T follicular helper cell (primary cell): ENCODE measurements at places on chromosomes 12 and 14.

DNA sequence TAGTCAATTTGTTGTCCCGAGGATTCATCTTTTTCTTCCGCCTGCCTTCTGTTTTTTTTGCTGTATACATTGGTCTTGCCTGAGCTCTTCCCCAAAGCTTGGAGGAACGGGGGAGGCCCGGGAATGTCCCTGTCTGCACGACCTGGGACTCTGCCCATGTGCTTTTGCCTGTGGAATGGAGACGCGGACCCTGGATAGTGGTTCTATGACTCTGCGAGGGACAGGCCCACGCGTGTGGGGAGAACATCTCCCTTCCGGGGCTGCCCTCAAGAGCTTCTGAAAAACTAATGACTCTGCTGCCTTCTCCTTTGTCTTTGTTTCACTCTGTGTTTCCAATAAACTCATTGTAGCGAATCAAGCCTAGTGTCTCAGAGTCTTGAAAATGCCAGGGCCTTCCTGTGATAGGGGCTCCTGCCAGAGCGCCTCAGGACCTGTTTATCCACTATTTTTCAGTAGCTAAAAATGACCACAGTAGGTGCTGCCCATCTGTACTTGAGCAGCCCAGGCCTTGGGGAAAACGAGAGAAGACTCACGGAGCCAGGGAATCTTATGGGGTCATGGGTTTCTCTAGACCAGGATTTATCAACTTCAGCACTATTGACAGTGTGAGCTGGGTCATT, 12.3 kb downstream of the KRT83 start:
- DNase-seq: no peak

- DNase-seq: peak; percentile 39
Observed at GRCh38 chr14:20609215-20610001, 18.2 kb upstream of the RNASE12 start.

- DNase-seq: no peak
Observed at GRCh38 chr12:66164349-66164821, 5.4 kb downstream of the TMBIM4 start.

GRCh38 chr12:45089411-45090075, 38.6 kb upstream of the DBX2 start:
- DNase-seq: no peak

DNA sequence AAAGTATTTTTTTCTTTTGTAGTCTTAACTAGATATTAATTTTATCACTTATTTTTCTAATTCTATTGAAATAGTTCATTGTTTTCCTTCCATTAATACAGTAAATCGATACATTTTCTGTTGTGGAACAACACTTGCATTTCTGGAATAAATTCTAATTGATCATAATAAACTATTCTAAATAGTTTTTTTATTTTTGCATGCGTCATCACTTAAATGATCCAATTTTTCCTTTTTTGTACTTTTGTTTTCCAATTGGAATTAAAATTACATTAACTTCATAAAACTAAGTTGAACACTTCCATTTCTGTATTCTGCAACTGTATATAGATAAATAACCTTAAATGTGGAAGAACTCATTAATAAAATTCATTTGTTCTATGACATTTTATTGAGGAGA, 202.5 kb downstream of the KCNC2 start:
- no peak for DNase-seq

DNA sequence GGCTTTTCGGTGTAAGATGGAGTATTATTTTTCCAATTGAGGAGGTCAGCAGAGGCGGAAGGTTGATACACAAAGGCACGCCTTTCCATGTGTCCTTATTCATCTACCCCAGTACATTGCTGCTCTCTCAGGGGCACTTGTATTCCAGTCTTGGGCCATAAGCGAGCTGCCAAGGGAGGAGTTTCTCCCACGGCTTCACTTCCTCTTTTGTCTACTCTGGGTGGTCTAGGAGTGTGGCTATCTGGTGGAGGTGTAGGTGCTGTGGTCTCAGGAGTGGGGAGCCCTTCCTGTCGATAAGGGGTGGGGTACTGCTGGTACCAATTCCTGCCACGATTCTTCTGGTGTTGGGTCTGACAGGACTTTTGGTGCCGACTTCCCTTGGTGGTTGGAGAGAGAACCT, 73.4 kb downstream of the GAS2L3 start:
- DNase-seq: no peak

DNA sequence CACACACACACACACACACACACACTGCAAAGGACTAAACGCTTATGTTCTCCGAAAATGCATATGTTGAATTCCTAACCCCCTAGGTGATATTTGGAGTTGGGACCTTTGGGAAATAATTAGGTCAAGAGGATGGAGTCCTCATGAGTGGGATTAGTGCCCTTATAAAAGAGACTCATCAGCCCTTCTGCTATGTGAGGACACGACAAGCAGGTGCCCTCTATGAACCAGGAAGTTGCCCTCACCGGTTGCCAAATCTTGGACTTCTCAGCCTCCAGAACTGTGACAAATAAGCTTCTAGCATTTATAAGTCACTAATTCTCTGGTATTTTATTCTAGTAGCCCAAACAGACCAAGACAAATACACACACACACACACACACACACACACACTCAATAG, 20.7 kb upstream of the TCP11L2 start:
- DNase-seq: no peak

GRCh38 chr12:58539295-58539694, 381.0 kb downstream of the LRIG3 start:
- DNase-seq: no peak

DNA sequence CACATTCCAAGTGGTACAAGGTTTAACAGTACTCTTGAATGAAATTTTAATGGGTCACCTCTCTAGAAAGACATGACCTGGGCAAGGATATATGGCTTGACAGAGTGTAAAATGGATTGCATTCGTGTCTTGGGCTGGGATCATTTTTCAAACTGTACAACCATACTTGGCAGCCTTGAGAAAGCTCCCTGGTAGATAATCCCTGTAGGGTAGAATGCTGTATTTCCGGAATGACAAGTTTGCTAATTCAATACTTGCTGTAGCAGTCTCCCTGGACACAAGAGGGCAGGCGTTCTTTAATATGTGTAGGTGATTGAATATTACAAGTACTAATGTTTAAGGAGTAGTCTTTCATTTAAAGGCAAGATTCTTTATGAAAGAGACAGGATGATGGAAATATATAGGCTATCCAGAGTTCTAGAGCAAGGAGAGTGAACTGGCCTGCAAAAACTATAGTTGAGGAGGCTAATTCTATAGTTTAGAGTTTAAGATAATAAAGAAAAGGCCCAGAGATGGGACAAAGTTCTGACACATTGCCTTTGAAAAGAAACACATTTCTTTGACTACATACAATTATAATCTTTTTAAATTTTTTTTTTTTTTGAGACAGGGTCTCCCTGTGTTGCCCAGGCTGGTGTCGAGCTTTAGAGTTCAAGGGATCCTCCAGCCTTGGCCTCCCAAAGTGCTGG, 53.4 kb downstream of the PLBD1 start:
- DNase-seq: no peak

DNA sequence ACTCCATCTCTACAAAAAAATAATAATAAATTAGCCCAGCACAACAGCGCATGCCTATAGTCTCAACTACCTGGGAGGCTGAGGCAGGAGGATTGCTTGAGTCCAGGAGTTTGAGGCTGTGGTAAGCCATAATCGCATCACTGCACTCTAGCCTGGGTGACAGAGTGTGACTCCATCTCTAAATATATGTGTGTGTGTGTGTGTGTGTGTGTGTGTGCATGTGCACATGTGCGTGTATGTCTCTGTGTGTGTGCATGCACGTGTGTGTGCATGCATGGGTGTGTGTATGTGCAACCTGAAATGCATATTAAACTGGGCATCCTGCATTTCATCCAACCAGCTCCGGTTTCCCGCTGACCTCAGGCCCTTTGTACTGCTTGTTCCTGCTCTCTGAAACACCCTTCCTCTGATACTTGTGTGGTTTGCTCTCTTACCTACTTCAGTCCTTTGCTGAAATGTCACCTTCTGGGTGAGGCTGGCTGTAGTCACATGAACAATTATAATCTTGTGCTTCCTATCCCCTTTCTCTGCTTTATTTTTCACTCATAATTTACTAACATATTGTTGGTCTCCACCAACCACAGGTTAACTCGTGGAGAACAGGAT, 46.9 kb downstream of the PHLDA1 start:
- no peak for DNase-seq

DNA sequence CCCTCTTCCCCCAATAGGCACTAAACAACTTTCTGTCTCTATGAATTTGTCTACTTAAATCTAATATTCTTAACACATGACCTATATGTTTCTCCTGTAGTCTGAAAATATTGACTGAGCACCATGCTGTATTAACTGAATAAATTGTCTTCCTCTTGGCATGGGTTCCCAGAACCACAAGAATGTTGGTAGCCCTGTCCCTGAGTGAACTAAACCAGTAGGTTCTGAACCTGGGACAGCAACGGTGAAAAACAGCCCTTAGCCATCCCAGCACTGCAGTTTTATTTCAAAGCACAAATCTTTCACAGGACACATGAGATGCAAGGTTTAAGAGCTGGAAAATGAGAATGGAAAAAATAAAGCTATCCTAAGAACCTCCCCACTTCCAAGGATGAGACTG, 20.4 kb upstream of the HSP90B1 start:
- no peak for DNase-seq

GRCh38 chr12:80909370-80909769, 28.4 kb downstream of the LIN7A start:
- no peak for DNase-seq

DNA sequence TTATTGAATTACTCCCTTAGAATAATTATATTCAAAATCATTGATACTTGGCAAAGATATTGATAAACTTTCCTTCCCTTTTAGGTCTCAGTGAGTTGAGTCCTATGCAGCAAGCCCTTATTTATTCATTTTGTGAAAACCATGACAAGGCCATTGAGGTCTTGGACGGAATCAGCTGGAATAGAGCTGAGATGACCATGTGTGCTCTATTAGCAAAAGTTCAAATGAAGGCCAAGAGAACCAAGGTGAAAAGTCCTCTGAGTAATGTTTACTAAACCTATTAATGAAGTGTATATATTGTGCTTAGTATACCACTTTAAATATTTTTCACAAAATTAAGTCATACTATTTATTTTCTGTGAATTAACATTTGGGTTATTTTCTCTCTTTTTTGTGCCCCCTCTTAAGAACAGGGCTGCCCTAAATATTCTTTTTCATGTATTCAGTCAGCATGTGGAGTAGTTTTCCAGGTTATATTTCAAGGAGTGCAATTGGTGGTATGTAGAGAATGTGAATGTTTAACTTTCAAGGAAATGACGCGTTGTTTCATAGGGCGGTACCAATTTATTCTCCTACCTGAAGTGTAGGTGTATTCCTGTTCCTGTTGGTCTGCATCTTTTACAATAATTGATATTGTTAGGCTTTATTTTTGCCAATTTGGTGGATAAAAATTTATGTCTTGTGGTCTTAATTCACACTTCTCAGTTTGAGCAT, 201.4 kb downstream of the TTC6 start:
- no peak for DNase-seq

- DNase-seq: no peak
Observed at GRCh38 chr14:90491221-90491885, 94.5 kb downstream of the CALM1 start.

DNA sequence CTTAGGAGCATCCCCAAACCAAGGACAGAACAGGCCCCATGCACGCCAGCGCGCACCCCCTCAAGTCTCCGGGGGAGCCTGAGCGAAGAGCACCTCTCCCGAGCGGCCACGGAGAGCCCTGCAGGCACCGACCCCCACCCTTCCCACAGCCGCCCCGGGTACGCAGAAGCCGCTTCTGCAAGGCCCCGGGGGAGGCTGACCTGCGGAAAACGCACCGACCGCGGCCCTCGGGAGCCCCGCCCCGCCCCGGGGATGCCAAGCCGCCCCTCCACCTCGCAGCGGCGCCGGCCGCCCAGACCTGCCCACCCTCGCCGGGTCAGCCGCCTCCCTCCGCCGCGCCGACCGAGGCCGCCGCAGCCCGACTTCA, 385 bp downstream of the CAPRIN2 start:
- no peak for DNase-seq

DNA sequence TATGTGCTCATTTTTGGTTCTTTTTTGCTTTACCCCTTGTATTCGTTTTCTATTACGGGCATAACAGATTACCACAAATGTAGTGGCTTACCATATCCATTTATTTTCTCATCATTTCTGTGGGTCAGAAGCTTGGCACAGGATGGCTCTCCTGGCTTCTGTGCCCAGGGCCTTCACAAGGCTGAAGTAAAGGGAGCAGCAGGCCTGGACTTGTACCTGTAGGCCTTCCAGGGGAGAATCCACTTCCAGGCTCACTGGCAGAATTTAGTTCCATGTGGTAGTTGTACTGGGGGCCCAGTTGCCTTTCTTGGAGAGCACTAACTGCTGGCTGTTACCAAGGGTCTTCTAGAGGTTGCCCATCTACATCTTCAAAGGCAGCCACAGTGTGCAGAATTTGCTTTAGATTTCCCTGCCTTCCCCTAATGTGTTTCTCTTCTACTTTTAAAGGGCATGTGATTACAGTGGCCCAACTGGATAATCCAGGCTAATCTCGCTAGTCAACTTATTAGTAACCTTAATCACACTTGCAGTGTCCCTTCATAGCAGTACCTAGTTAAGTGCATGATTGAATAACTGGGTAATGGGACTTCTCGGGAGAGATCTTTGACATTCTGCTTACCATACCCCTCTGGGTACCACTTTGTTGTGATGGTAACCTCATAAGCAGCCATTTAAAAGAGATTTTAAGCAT, 67.0 kb downstream of the CRADD start:
- DNase-seq: no peak

DNA sequence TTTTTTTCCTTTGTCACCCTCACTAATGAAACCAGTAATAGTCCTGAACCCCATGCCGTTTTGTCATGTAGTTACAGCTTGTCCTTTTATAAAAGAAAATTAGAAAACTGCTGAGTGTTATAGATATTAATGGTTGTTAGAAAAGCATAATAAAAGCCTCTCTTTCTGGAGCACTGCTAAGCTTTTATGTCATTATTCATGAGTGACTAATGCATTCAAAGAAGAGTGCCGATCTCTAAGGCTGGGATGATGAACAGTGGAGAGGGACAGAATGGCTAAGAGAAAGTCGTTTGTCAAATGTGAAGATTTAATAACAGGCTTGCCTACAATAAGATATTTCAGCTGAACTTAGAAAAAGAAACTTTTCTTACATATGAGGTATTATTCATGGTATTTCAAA, 121.6 kb downstream of the MGAT4C start:
- DNase-seq: no peak

- no peak for DNase-seq
Observed at GRCh38 chr14:69880044-69880487, 850 bp downstream of the SMOC1 start.

- DNase-seq: no peak
Observed at GRCh38 chr12:131494741-131495524, 216.0 kb upstream of the SFSWAP start.
